ENCODE measurements at places on chromosomes 13 and 19.
A peak's percentile ranks its signal among the peaks of the same experiment; 100 is the strongest.

- no peak for DNase-seq
Measured at GRCh38 chr13:72221276-72221962, 354.4 kb upstream of the DACH1 start.

GRCh38 chr13:33827139-33827538 is 9.2 kb downstream of the RFC3 start:
- no peak for DNase-seq

DNA sequence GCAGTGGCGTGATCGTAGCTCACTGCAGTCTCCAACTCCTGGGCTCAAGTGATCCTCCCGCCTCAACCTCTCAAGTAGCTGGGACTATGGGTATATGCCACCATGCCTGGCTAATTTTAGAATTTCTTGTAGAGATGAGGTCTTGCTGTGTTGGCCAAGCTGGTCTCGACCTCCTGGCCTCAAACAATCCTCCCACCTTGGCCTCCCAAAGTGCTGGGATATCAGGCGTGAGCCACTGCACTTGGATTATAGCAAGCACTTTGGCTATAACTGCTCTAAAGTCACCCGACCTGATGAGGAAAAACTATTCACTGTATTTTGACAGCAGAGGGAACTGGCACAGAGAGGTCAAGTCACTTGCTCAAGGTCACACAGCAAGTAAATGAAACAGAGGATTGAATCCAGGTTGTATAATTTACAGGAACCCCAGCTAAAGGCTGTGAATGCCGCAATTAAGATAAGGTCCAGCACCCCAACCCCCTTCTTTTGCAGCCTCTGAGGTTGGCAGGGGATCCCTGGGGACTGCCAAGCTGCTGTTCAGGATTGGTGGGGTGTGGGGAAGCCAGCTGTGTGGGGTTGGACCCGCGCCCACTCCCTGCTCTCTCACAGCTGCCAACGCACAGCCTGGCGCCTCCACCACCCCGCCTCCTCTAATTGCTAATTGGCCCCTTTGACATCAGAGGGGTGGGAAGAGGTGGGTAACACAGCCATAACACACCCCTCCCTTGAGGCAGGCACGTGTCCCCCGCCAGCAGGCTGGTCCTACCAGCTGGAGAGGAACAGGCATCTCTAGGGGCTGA is 6.0 kb downstream of the TMIGD2 start:
- DNase-seq: no peak

GRCh38 chr19:42423462-42424344 is 3.5 kb downstream of the LIPE start:
- peak; percentile 83 for DNase-seq

DNA sequence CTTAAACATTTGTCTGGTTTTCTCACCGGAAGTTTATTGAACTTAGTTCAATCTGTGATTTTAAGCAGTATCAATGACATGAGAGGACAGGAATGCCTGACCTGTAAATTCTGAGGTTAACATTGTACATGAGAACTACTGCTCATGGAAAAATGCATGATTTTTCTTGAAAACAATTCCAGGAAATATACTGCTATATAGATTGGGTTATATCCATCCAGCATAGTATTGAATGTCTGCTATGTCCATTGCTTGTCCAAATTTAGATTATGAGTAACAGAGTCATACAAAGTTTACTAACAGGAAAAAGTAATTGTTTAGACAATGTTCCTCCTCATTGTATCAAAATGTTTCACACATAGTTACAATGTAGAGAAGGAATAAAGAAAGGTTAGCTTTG is 606.8 kb downstream of the DACH1 start:
- no peak for DNase-seq

DNA sequence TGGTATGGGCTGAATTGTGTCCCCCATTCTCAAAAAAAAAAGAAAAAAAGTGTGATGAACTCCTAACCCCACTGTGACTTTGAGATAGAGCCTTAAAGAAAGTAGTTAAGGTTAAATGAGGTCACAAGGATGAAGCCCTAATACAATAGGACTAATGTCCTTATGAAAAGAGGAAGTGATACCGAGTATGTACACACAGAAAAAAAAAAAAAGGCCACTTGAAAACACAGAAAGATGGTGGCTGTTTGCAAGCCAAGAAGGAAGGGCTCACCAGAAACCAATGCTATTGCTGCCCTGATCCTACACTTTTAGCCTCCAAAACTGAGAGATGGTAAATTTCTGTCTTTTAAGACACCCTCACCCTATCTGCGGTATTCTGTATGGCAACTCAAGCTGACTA is 955.6 kb downstream of the PCDH17 start:
- DNase-seq: no peak

- DNase-seq: no peak
Measured at GRCh38 chr13:112726016-112726767, 36.4 kb downstream of the ATP11A start.

- DNase-seq: no peak
Measured at GRCh38 chr19:50315773-50316448, 13.3 kb downstream of the KCNC3 start.

Measured in activated CD8-positive, alpha-beta memory T cell treated with anti-CD3 and anti-CD28 coated beads for 48 hours (primary cell).